ENCODE measurements at places on chromosomes 3 and 15.

DNA sequence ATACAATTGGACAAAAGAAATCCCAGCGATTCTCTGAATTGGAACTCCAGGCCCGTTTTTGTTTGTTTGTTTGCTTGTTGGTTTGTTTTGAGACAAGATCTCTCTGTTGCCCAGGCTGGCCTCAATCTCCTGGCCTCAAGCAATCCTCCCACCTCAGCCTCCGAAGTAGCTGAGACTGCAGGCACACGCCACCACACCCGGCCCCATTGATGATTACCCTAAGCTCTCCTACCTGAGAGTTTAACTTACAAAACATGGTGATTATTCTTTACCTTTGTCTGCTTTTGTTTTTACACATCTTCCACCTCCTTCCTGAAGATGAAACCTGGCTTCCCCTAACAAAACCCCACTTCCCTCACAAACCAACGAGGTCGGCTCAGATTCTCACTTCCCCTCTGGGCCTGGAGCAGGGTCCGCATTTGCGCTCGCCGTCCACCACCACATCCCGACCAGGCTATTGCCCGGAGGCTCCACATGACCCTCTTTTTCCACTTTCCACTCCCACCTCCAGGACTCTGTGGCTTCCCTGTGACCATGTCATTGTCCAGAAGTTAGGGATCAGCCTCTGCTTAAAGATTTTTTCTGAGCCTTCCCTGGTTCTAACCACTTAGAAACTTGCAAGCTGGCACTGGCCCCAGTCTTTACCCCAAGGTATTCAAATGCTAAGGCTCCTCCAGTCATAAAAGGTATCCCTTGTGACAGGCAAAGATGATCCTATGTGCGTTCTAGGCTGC lies 14.8 kb downstream of the KLHL6 start:
- DNase-seq = no peak

GRCh38 chr3:52388348-52388821 lies 56.5 kb downstream of the SEMA3G start:
- DNase-seq = no peak

GRCh38 chr15:90862487-90862886 lies 5.9 kb upstream of the FURIN start:
- DNase-seq = no peak

GRCh38 chr3:196268284-196269163 lies 19.0 kb downstream of the PCYT1A start:
- DNase-seq = no peak

GRCh38 chr15:63111481-63111880 lies 10.2 kb upstream of the LACTB start:
- DNase-seq = no peak

- no peak for DNase-seq
Measured at GRCh38 chr3:138186803-138187295, 252 bp upstream of the ARMC8 start.

- no peak for DNase-seq
Measured at GRCh38 chr3:139710212-139710611, 32.4 kb upstream of the NMNAT3 start.

GRCh38 chr15:40956541-40956982 lies 3.3 kb downstream of the CHAC1 start:
- DNase-seq = no peak

DNA sequence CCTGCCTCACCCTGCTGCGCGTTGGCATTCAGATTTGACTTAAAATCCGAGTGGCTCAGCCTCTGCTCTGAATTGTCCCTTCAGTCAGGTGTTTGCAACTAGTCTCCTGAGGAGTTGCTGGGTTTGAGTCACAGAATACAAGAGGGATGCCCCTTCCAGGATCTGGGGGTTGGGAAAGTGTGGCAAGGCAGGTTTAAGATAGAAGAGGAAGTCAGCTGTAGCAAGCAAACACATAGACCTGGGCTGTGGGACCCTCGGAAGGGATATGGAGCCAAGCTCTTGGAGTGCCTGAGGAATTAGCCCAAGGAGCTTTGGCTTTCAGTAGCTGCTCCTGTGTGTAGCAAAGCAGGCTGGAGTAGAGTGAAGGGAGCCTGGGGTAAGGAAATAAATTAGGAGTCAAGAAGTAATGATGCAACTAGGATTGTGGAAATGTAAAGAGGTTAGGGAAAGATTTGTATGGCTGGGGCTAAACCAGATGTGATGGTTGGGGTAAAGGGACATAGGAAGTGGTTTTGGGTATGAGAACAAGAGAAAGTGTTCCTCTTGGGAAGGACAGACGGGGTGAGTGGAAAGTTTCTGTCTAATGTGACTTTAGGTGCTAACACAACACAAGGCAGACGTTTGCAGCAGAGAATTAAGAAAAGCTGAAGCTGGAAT lies 41.2 kb downstream of the RAB7A start:
- DNase-seq = no peak

GRCh38 chr3:110568246-110568645 lies 503.4 kb upstream of the NECTIN3 start:
- DNase-seq = no peak

- no peak for DNase-seq
Measured at GRCh38 chr3:11185564-11186317, 31.4 kb downstream of the HRH1 start.

DNA sequence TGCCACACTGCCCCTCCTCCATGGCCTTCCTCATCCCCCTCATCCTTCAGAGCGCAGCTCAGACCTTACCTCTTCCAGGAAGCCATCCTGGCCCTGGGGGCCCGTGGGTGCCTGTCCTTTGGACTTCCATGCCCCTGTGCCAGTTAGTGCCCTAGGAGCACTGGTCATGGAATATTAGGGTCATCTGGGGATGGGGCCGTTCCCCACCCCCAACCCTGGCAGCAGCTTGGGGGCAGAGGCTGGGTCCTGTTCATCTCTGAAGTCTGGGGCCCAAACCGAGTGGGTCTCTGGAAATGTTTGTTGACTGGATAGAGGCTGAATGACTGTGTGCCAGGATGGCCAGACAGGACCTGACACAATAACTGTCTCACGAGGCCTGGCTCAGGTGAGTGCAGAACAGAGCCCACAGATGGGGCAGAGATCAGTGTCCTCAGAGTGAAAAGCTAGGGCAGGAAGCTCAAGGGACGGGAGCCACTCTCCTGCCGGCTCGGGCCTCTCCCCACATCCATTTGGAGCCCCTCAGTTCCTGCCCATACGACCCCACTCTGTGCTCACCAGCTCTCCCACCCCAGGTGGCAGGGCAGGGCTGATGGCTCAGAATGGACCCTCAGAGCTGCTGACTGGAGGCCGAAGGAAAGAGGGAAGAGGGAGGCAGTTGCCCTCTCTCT lies 62.5 kb downstream of the TLE3 start:
- DNase-seq = no peak

- DNase-seq = no peak
Measured at GRCh38 chr15:77566092-77566491, 66.6 kb downstream of the LINGO1 start.

GRCh38 chr15:62877276-62877857 lies 165.2 kb upstream of the TPM1 start:
- DNase-seq = no peak

- no peak for DNase-seq
Measured at GRCh38 chr3:162658003-162658402, 1161.4 kb downstream of the OTOL1 start.

GRCh38 chr15:38867556-38867955 lies 302.9 kb upstream of the RASGRP1 start:
- no peak for DNase-seq

- DNase-seq = no peak
Measured at GRCh38 chr3:73073091-73073707, 11.7 kb downstream of the EBLN2 start.

DNA sequence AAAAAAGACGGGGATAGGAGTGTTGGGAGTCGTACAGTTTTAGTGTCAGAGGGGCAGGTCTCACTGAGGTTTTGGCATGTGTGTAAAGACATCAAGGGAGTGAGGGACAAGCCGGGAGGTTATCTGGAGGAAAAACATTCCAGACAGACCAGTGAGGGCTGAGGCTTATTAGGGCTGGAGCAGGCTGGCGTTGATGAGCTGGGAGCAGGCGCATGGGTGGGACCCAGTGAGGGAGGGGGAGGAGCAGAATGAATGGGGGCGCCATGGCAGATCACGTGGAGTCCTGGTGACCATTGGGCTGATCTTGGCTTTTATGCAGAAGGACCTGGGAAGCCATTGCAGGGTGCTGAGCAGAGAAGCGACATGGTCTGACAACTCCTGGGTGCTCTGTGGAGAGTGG lies 180.2 kb downstream of the SLCO3A1 start:
- no peak for DNase-seq

DNA sequence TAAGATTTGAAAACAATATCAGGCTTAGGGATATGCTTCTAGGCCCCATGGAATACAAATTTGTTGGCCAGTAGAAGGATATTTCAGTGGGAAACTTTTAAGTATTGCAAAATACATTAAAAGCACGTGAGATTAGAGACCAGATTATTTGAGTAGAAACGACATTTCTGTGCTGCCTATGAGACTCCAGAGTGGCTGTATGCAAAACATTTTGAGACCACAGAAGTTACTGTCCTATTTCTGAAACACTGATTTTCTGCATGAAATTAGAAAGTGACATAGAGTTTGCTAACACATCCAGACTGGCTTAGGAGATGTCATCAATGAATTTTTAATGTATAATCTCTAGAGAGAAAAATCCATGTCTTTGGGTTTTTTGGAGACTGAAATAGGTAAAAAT lies 99.8 kb downstream of the KCNH8 start:
- DNase-seq = no peak

- DNase-seq = no peak
Measured at GRCh38 chr15:33168444-33168843, 26.1 kb downstream of the FMN1 start.

DNA sequence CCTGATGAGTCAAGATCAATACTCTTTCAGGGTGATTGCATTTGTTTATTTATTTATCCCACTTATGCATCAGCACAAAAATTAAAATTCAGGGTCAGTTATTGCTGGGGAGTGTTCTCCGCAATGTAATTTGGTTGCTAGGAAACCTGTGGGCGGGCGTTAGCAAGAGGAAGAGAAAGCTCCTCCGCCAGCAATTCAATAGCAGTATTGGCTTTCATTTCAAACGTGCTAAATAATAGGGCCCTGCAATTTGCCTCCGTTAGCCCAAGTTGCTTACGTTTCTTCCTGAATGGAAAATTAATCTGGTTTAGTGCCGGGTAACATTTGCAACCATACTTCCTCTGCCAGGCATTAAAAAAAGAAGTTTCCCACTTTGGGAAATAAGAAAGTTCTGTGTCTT lies 35.5 kb upstream of the PLCL2 start:
- DNase-seq = no peak

- DNase-seq = no peak
Measured at GRCh38 chr15:84862214-84862975, 22.1 kb upstream of the SLC28A1 start.

- DNase-seq = peak; percentile 41
Measured at GRCh38 chr3:14439501-14440167, 37.2 kb downstream of the SLC6A6 start.

GRCh38 chr3:188326111-188326510 lies 172.2 kb downstream of the LPP start:
- DNase-seq = no peak

DNA sequence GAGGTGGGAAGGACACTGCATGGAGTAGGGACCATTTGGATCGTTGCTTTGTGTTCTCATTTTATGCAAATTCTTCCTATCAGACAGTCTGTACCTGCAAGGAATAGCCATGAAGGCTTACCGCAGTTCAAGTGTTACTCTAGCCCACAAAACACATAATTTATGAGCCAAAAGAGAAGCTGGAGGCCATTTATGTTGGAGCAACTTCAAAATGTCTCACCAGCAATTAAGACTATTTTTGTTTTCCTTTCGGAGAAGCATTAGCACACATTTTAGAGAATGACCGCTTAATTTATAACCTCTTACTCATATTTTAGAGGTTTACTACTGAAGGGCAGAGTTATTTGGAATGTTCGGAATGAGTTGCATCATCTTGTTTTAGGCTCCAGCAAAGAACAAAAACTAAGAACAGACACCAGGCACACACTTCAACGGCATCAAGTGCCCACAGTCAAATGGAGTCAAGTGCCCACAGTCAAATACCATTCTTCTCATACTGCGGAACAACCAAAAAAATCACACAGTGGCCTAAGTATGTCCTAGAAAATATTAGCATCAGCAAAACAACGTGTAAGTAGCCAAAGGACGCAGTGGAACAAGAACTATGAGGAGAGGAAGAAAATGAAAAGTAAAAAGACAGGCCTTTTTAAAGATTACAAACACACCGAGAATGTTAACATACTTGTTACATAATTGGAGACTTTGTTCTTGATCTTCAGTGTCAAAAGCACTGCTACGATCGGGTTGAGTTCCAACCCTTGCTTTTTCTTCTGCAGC lies 17.5 kb upstream of the GOLGA8J start:
- no peak for DNase-seq

DNA sequence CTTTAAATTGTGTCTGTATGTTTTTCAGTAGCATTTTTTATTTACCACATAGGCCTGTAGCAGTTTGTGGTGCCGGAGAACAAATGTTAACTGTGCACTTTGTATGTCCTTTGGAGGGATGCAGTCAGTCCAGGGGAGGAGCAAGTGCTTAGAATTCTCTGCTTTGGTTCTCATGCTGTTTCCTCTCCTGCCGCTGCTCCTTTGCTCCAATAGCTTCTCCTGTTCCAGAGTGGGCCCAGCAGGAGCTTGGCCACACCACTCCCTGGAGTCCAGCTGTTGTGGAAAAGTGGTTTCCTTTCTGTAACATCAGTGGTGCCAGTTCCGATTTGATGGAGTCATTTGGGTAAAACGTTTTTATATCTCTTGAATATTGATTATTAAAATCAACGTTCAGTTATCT lies 16.6 kb downstream of the TICRR start:
- DNase-seq = no peak

DNA sequence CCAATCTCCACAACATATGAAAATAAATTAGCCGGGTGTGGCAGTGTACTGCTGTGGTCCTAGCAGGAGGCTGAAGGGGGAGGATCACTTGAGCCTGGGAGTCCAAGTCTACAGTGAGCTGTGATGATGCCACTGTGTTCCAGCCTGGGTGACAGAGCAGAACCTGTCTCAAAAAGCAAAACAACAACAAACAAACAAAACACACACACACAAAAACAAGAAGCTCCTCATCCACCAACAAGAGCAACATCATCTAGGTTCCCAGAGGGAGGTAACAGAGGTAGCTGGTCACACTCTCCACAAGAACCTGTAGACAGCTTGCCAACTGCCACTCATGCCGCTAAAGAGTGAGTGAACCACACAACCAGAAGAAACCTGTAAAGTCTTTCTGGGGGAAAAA lies 34.8 kb downstream of the PTPN9 start:
- DNase-seq = no peak

- DNase-seq = no peak
Measured at GRCh38 chr3:131856171-131856570, 178.6 kb downstream of the CPNE4 start.

GRCh38 chr15:42157981-42158765 lies 1.7 kb upstream of the PLA2G4F start:
- DNase-seq = no peak

- no peak for DNase-seq
Measured at GRCh38 chr3:10219737-10220136, 28.5 kb upstream of the TATDN2 start.
